ENCODE measurements at places on chromosomes 5 and 9.

GRCh38 chr9:4781408-4781807 is 11.3 kb upstream of the RCL1 start:
- DNase-seq: no peak

DNA sequence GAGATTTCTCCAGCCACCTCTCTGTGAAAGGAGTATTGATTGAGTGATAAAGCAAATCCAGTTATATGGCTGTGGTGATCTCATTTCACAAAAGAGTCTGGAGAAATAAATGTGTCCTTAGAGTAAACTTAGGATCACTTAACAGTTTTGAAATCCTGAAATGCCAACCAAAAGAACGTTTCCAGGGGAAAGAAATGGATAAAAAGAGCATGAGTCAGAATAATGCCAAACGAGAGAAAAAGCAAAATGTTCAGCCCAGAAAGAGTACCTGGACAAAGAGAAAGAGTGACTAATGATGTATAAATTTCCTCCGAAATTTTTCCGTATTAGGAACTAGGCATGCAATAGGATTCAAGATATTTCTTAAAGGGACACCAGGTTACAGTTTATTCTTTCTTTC is 463.1 kb upstream of the CDH10 start:
- no peak for DNase-seq

- no peak for DNase-seq
Measured at GRCh38 chr9:10538073-10538472, 74.7 kb downstream of the PTPRD start.

GRCh38 chr5:16049761-16050160 is 129.8 kb downstream of the MARCHF11 start:
- DNase-seq: no peak

DNA sequence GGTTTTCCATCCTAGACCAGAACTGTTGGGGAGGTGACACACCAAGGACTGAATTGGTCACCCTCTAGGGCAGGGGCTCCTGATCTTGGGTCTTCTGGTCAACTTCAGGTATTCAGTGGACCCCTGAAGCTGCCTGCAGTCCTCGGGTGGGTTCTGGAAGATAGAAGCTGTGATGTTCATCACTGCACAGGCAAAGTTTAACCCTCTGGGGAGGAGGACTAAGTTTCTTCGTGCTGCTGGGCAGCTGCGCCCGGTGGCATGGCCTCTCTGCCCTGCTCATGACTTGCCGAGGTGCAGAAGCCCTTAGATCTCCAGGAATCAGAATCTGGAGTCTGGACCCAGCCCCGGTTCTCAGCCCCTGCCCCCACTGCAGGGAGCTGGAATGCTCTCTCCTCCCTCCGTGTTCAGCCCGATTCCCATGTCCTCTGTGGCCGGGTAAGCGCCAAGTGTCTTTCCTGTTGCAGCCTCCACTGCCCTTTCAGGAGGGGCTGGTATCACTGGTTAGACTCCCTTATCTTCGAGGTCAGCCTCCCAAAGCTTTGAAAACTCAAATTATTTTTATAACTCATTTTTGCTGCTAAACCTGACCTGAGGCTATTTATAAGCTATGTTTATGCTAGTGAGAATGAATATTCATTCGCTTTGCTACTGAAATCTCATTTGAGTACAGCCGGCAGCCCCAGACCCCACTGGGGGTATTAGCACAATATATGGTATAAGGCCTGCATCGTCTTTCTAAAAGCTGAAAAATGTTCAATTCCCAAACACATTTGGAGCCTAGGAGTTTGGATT is 1.7 kb downstream of the LAMC3 start:
- no peak for DNase-seq
